ENCODE measurements at places on chromosomes 1 and 21.

- no peak for DNase-seq
Measured at GRCh38 chr1:89950703-89951102, 44.2 kb upstream of the ZNF326 start.

GRCh38 chr1:243345205-243345604 is 89.4 kb downstream of the SDCCAG8 start:
- no peak for DNase-seq

- DNase-seq, result no peak
Measured at GRCh38 chr1:109664671-109665070, 3.2 kb upstream of the GSTM2 start.

GRCh38 chr1:152864443-152864842 is 4.6 kb downstream of the LCE7A start:
- no peak for DNase-seq

Data from T1000 (cell line).